ENCODE measurements at places on chromosomes 13 and 19.

- DNase-seq = no peak
Observed at GRCh38 chr19:4042731-4043082, 24.0 kb downstream of the ZBTB7A start.

- no peak for DNase-seq
Observed at GRCh38 chr13:102703726-102704035, 8.8 kb upstream of the METTL21C start.

DNA sequence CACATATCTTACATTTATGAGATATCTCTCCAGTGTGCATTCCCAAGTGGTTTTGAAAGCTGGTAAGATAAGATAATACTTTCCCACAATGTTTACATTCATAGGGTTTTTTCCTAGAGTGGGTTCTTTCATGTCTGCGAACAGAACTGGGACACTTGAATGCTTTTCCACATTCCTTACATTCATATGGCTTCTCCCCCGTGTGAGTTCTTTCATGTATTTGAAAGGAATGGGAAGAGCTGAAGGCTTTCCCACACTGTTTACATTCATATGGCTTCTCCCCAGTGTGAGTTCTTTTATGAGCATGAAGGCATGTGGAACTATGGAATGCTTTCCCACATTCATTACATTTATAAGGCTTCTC lies 19.7 kb downstream of the ZNF433 start:
- no peak for DNase-seq

DNA sequence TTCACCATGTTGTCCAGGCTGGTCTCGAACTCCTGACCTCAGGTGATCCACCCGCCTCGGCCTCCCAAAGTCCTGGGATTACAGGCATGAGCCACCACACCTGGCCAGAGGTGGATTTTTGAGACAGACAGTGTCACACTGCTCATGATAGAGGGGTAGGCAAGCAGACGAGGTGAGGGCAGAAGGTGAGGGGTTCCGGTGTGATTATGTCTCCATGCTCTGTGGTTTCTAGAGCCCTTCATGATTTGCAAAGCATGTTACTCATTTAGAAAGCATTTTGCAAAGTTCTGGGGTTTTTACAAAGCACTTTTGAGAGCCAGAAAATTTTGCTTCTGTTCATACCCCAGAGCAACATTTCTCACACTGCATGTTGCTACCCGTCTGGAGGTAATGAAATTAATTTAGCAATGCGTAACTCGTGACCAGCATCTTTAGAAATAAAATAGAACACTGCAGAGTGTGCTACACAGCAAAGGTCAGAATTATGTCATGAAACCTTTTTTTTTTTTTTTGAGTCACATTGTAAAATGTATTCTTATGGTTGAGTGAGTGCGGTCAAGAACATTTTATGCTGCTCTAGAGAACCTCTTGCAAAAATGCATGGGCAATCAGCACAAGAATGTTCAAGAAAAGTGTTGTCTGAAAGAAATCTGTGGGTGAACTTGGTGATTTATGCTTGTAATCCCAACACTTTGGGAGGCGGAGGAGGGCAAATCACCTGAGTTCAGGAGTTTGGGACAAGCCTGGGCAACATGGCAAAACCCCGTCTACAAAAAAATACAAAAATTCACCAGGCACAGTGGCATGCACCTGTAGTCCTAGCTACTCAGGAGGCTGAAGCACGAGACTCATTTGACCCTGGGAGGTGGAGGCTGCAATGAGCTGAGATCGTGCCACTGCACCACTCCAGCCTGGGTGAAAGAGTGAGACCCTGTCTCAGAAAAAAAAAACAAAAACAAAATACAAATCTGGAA lies 58.0 kb downstream of the MAP4K1 start:
- DNase-seq = no peak

DNA sequence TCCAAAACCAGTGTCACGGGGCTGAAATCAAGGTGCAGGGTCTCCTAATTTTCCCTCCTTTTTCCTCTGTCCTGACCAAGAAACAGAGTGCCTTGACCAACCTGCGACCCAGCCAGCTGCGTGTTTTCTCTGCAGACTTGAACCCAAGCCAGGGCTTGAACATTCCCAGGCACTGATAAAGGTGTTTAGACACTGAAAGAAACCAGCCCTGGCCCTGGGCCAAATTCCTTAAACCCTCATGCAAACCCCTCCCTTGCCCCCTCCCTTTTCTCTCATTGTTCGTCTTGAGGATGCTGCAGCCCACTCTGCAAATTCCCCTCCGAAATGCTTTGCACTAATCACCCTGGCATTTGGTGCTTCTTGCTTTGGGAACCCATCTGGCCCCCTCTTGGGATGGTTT lies 9.5 kb upstream of the FFAR2 start:
- no peak for DNase-seq

GRCh38 chr13:73556902-73557301 lies 498.1 kb downstream of the KLF5 start:
- DNase-seq = no peak

DNA sequence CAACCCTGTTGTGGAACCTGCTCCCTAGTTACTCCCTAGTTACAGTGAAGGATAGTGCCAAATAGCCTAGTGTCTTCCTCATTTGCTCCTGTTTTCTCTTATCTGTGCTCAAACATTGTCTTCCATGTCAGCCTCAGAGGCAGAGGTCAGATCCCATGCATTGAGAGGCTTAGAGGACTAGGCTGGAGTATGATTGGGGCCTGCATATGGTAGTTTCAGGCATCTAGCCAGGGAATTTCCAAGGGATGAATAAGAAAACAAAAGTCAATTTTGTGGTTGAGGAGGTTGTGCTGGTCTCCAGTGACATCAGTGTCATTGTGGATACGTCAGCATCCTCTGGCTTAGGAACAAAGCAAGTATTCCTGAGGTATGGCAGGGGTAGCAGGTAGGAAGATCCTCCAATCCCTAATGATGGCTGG lies 9.4 kb downstream of the ZNF546 start:
- DNase-seq = no peak
